Iris pigment epithelial cell (primary cell): ENCODE measurements at places on chromosomes 5 and 9.
A peak's percentile ranks its signal among the peaks of the same experiment; 100 is the strongest.

DNA sequence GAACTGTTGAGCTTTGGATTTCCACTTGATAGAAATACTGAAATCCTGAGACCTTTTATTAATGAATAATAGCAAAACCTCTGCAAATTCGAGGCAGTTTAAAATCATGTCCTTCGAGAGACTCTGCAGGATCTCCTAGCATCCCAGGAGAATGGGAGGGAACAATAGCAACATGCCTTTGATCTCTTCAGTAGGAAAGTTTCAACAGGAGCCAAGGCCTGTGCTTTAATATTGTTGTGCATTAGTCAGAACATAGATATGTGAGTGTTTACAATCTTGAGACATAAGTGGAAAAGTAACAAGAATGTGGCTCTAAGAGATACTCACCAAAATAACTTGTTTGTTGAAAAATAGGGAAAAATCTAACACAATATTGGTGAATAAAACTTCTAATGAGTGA, 83.3 kb upstream of the LHFPL2 start:
- peak; percentile 72 for DNase-seq

DNA sequence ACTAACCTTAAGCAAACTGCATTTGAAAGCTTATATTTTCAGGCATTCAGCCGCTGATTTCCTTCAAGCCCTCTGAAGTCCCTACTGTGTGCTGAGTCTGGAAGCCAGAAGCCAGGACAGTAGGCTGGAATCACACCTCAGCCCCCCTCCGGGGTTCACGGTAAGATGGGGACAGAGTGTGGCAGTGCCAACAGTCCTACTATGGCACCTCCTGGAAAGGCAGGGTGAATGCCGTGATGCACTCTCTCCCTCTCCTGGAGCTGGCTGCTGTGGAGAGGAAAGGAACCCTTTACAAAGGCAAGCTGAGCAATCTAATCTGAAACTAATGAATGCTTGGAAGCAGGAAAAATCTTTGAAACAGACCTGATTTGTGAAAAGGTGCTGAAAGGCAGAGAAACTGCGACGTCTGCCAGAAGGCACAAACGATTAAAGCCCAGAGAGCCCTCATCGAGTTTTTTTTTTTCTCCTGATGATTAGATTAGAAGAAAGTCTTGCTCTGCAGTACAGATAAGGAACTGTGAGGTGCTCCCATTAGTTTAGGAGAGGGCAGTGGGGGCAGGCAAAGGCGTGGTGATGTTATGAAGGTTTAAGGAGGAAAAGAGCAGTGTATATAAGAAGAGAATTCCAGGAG, 21.0 kb downstream of the ANKH start:
- DNase-seq, result no peak

GRCh38 chr9:78505546-78505945, 208.6 kb downstream of the PSAT1 start:
- DNase-seq, result no peak

DNA sequence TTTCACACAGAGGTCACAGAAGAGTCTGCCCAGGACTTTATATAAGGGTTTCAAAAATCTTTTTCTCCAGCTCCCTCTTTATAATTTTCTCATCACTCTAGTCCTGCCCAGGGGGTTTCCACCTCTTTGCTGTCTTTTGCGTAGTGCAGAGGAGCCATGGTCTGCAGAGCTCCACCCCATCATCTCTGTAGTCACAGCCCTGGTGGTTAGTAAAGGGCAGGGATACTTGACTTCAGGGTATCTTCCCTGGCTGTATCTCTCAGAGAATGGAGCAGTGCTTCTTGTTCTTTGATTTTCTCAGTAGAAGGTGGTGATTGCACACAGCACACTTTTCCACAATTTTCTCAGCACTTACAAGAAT, 900.6 kb upstream of the COX7C start:
- no peak for DNase-seq

DNA sequence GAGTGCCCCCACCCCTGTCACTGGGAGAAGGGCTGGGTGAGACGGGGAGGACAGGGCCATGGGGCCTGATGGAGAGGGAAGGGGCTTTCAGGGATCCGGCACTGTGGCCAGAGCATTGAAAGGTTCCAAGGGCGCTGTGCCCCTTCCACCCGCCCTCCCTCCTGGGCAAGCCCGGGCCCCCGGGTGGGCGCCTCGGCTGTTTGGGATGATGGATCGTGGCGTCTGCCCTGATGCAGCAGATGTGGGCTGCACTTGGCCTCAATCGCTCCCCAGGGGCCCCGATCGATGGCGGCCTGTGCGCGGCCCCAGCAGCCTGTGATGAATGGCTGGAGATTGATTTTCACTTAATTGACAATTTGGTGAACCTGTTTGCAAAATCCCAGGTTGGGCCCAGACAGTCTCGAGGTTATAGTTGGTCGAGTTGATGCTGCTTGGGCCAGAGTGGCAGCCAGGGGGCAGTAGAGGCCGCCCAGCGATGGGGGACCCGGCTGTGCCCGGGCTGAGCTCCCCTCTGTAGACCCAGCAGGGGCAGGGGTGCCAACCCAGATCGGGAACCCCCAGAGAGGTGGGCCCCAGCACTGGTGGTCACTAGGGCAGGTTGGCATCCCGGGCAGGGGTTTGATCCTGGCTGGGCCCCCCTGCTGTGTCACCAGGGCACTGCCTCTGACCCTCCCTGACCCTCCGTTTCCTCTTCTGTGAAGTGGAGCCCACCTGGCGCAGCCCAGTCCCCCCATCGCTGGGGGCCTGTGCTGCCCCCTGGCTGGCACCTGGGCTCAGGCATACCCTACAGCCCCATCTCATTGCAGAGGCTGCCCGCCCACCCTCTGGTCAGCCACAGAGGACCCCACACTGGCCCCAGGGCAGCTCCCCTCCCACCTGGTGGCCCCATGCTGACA, 34.7 kb downstream of the LHX3 start:
- DNase-seq, result peak; percentile 7

DNA sequence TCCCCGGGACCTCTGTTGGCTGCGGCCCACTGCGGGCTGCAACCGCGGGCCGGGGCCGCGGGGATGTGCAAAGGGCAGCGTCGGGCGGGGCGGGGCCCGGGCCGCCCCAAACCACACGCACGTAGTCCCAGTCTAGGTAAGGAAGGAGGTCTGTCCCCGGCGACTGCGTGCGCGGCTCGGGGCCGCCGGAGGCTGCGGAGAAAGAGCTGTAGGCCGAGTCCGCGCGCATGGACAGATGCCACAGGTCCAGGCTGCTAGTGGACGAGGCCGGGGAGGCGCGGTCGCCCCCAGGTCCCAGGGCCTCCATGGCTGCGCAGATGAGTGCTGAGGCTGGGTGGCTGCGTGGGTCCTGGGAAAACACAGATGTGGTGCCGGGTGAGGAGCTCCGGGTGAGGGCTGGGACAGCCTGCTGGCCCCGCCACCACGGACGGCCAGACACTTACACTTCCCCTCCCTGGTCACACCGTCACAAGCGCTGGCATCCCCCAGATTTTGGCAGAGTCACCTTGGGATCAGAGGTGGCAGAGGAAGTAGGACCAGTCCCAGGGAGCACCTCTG, 4.5 kb downstream of the SHROOM1 start:
- no peak for DNase-seq

DNA sequence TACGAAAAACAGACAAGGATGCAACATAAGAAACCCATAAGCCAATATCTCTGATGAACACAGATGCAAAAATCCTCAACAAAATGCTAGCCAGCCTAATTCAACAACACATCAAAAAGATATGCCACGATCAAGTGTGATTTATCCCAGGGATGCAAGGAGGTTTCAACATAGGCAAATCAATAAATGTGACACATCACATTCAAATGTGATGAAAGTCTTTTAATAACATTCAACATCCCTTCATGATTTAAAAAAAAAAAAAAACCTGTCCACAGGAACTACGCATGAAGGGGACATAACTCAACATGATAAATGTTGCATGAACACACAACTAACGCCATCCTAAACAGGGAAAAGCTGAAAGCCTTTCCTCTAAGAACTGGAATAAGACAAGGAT, 102.2 kb downstream of the PLPP1 start:
- DNase-seq, result no peak

DNA sequence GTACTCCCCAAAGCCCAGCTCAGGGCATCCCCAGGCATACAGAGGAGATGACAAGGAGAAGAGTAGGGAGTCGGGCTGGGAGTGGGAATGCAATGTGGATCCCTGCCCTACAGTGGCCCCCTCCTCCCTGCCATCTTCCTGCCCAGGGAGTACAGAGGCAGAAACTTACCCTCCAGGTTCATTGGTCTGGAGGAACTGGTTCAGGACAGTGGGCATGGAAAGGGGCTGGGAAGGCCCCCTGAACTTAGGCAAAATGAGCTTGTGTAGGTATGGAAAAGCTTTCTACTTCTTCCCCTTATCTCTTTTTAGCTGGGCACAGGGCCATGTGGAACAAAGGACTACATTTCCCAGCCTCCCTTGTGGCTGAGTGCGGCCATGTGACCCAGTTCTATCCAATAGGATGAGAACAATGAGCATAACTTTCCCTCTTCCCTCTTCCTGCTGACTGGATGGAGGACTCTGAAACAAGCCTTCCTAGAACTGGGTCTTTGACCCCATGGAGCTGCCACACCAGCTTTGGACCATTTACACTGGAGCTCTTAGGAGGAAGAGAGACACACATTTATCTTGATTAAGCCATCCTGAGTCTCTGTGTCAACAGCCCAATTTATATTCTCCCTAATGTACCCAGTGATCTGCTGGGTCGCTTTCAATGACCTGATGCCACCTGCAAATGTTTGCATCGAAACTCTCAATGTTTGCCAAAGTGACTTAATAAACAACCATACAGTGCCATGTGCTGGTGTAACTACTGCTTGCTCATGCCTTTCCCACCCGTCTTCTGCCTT, 25.0 kb upstream of the HMCN2 start:
- DNase-seq, result peak; percentile 75

DNA sequence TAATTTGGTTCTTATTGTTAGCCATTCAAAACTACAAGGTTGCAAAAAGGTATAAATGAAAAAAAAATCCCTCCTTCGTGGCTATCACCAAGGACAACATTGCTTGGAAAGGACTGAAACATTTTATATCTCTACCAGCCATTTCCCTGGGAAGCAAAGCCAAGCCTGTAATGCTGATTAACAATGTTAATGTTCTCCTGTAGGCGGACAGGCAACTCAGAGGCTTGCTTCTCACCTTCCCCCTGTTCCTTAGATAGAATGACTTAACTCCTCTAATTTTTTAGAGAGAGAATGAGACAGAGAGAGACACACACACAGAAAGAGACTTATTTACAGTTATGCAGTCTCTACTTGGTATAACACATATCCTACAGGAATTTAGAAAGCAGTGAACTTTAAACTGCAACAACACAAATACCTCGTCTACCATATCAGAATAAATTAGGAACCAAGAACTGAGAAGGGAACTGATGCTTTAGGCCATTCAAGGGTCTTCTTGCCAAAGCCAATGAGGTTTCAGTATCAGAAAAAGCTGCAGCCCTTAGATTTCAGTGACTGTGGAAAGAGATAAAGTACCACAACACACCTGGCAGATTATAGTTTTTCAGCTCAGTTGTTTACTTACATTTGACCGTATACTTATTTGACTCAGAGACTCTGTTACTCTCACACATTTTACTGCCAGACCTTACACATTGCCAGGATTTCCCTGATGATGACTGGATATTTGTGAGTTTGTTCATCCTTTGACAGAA, 20.9 kb upstream of the MAN2A1 start:
- no peak for DNase-seq

- no peak for DNase-seq
Observed at GRCh38 chr9:1071730-1072129, 21.6 kb downstream of the DMRT2 start.

- no peak for DNase-seq
Observed at GRCh38 chr9:111832449-111832848, 37.7 kb upstream of the SHOC1 start.

GRCh38 chr5:164233791-164234190, 728.4 kb downstream of the MAT2B start:
- peak; percentile 62 for DNase-seq

- DNase-seq, result no peak
Observed at GRCh38 chr5:52757527-52757926, 30.2 kb upstream of the ITGA1 start.

GRCh38 chr9:87570000-87570908, 72.6 kb downstream of the DAPK1 start:
- DNase-seq, result no peak

GRCh38 chr9:78118742-78119473, 87.3 kb upstream of the GNAQ start:
- DNase-seq, result peak; percentile 72

GRCh38 chr9:133835262-133835901, 97.2 kb upstream of the SARDH start:
- DNase-seq, result no peak

- DNase-seq, result peak; percentile 64
Observed at GRCh38 chr5:58060996-58061395, 398.9 kb downstream of the PLK2 start.

DNA sequence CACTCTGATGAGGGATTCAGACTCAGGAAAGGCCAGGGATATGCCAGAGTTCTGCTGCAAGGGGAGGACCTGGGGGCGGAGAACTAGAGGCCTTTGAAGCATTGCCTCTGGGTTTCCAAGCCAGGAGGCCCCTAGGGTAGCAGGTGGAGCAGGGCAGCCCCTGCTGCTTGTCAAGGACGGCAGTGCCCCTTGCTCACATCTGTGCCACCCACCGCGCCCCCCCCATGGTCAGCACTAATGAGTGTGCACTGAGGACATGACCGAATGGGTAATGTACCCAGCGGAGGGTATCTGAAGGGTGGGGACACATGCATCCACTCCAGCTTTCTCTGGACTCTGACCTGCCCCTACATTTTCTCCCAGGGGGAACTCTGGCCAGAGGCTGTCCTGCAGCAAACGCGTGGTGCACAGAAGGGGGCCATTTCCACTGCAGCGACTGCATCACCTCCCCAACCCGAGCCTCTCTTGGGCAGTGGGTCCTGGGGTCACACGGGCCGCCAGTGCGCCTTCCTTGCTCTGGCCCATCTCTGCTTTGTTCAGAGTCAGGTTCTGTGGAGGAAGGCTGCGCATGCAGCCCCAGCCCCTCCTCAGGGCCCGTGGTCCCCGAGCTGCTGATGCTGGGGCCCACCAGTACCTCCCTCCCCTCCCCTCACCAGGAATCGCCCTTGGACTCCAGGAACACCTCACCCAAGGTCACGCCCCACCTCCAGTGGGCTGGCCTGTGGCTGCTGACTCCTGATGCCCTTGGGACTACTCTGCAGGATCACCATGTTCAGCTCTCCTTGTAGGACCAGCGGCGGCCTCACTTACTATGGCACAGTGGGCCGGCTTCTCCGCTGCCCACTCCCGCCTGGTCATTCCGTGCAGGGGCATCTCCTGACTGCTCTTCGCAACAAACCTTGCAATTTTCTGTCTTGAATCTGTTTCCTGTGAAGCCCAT, 31.2 kb downstream of the STC2 start:
- no peak for DNase-seq

DNA sequence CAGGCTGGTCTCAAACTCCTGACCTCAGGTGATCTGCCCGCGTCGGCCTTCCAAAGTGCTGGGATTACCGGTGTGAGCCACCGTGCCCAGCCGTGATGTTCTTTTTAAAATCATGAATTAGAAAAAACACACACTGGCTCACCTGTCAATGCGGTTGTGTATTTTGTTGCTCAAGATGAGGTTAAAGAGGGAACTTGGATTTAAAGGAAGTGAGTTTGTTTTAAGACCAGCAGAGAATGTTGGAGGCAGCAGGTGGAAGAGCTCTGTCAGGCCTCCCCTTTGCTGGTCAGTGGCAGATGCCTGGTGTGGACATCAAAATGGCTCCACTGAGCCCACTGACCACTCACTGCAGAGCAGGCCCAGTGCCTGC, 38.9 kb downstream of the WNK2 start:
- no peak for DNase-seq

GRCh38 chr9:89837162-89837933, 232.5 kb downstream of the GADD45G start:
- no peak for DNase-seq
